ENCODE measurements at places on chromosomes 1 and 21.

- DNase-seq, result no peak
These were observed 32.2 kb upstream of the DIP2A start for GRCh38 chr21:46426313-46427046.

DNA sequence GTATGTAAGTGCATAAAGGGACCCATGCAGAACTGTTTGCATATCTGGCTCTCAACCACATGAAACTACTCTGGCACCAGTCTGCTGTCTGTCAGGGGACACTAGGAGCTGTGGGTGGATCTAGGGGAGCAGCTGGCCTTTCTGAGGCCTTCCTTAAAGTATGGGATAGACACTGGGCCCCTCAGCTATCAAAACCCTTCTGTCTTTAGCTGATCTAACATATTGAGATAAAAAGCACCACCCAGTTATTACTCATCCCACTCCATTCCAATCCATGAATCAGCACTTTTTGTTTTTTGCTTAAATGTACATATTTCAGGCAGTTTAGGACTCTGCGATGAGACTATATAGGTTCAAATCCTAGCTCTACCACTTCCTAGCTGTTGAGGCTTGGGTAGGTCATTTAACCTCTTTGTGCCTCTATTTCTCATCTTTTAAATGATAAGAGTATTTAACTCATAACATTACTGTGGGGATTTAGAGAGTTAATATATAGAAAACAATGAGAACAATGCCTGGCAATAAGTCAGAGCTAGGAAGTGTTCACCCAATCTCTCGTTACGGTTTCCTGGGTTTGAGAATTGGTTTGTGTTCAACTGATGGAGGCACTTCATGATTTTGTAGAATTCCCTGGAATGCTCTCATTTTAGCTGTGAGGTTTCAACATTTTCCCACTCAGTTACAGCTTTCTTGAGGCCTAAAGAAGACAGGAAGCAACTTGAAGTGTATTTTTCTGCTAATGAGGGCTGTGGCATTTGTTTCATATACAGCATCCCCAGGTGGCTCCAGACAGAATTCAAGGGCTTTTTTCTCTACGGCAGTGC is 68.9 kb downstream of the LRIG2 start:
- DNase-seq, result no peak

DNA sequence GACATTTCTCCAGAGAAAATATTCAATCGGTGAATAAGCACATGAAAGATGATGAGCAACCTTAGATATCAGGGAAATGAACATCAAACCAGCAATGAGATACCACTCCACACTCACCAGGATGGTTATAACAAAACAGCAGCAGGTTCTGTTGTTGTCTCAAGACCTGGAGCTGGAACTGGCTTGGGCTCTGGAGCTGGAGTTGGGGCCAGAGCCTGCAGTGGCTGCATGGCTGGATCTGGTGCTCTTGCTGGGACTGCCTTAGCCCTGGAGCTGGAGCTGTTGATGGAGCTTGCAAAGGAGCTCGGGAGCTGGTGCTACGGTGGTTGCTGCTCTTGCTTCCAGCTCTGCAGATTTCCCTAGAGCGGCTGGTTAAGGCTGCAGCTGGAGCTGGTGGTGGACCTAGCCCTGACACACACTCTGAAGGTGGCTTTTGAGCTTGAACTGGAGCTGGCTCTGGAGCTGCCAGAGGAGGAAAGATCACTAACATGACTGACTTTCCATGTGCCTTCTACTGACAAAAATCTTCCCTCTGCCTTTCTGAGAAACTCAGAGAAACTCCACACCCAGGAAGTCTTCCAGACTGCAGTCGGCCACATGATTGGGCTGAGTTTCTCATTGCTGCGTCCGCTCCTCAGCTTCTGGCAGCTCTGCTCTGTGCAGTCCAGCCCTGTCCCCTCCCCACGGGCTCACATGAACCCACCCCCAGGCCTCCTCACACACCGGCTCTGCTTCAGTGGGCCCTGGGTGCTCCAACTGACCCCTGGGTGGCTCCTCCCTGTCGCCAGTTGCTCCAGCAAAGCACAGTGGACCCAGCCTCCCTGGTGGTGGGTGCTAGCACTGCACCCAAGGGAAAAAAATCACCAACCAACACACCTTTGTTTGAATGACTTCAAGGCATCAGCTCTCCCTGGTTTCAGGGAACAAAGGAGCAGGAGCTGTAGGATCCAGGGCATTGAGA is 139.1 kb upstream of the FMN2 start:
- no peak for DNase-seq

DNA sequence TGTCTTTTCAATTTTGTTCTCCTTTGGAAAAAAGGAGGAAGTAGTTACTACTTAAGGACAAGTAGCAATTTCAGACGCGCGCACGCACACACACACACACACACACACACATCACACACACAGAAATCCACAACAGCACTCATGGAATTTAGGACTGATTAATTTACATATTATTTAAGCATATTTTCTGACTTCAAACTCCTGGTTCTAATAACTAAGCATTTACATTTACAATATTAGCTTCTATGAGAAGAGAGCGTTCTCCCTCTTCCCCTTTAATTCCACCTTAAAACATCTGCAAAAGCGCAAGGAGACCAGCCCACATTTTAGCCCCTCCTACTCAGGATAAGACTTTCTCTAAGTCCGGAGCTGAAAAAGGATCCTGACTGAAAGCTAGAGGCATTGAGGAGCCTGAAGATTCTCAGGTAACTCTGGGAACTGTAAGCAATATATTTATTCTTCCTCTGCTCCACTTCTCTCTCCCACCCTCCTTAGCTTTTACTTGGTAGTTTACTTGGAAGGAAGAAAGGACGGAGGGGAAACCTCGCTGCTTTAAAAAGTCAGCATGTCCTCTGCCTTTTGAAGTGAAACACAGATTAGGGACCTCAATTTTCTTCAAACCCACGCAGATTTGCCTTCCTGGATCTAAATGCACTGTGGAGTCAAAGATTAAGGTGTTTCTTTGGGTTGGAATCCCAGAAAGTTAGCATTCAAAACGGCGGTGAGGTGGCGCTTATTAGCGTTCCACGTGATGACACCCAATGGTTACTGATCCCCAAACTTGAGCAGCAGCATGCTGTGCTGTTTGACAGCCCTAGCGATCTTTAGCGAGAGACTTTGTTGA is at the start of gene PLA2G4A:
Gene PLA2G4A (plus strand): TSS at position 339 of the 844 bp plus-strand sequence. CDS start 25,406 bp downstream, outside the sequence.
- peak; percentile 64 for DNase-seq
